ENCODE measurements at places on chromosomes 2 and 18.

DNA sequence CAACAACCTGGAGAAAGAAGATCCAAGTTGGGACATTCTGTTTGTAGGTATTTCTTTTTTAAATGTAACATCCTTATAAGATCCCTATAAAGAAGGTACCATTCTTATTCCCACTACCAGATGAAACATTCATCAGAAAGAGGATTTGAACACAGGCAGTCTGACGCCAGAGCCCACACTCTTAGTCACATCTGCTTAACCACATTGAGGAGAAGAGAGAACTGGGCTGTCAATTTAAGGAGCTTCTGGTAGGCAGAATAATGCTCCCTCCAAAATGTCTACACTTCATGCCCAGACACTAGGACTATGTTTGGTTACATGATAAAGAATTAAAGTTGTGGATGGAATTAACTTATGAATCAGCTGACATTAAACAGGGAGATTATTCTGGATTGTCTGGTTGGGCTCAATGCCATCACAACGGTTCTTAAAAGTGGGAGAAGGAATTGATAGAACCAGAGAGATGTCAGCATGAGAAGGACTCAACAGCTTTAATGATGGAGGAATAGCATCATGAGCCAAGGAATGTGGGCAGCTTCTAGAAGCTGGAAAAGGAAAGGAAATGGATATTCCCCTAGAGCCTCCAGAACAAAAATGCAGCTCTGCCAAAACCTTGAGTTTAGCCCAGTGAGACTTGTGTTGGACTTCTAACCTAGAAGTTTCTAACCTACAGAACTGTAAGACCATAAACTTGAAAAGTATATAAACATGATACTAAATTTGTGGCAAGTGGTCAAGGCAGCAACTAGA lies 82.2 kb downstream of the KLF7 start:
- DNase-seq = no peak

- no peak for DNase-seq
These were observed 550 bp downstream of the RAB1A start for GRCh38 chr2:65129286-65129825.

DNA sequence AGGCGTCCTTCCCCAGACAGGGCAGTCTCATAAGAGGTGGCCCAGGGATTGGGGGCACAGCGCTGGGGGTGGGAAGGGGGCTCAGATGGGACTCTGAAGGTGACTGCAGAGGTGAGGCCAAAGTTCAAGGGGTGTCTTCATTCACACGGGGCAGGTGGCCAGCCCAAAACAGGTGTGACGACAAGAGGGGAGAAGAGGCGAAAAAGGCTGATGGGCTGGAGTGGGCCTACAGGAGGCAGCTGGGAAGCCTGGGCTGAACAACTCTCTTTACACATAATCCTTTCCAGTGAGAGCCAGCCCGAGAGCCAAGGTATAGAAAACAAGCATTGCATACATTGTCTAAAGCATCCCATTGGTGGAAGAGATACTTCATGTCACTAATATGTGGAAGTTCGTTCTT lies 130.9 kb upstream of the ASB18 start:
- no peak for DNase-seq

- DNase-seq = no peak
These were observed 11.5 kb upstream of the DIPK1C start for GRCh38 chr18:74468547-74469061.

GRCh38 chr2:150729495-150729955 lies 242.1 kb upstream of the RND3 start:
- DNase-seq = no peak
